ENCODE measurements at places on chromosomes 3 and 15.

DNA sequence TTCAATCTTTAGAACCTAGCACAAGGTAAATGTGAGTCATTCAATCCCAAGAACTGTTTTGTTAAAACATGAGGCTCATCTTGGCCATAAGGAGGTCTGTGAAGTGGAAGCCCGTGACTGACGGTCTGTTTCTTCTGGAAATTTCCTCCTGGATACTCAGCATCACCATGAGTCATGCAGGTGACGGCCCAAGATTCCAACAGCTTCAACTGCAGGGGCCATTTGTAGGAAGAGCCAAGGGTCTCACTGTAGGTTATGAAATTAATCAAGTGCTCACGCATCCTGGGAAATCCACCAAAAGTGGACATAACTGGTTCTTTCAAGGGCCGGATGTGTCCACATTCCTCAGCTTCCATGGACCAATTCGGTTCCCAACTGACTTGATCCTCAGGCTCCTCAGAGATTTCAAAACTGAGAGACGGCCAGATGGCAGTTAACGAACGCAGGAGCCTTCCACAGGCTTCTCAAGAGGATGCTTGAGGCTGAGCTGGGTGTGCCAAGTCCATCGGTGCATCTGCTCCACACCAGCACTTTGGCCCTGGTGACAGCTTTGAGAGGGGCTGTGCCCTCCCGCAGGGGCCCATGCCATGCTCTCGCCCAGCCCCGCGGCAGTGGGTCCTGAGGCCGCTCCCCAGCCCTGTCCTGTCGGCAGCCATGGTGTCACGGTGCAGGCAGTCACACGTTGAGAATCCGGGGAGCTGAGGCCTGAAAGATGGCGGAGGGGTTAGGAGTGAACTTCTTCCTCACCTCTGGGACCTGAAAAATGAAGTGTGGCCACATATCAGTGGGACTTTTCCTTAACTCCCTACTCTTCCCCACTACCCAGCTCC, 8.5 kb downstream of the MAP6D1 start:
- DNase-seq = no peak

DNA sequence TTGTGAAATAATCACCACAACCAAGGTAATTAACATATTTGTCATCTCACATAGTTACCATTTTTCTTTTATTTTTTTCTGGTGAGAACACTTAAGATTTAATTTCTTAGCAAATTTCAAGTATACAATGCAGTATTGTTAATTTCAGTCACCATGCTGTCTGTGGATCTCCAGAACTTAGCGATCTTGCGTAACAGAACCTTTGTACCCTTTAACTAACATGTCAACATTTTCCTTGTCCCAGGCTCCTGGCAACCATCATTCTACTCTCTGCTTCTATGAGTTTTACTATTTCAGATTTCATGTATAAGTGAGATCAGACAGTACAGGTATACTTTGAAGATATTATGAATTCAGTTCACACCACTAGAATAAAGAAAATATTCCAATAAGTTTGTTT, 154.4 kb downstream of the KCNAB1 start:
- DNase-seq = no peak

GRCh38 chr15:71746719-71747118, 63.6 kb upstream of the NR2E3 start:
- no peak for DNase-seq

DNA sequence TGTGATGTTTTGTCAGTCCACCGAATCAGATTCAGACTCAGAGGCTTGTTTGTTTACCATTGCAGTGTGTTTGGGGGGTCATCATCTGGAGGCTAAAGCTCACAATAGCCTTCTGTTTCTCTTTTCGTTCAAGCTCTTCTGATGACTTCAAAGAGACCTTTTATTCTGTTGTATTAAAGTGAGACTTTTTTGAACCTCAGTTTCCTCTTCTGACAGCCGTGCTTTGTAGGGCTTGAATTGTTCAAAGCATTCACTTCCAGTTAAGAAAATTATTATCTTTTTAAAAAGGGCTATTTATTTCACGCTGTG, 1.3 kb downstream of the PXK start:
- DNase-seq = no peak

GRCh38 chr3:171892457-171892856, 49.3 kb downstream of the TMEM212 start:
- no peak for DNase-seq
